ENCODE measurements at places on chromosomes 11 and 22.

GRCh38 chr11:97087419-97087818 is 697.6 kb downstream of the JRKL start:
- no peak for DNase-seq

- DNase-seq, result no peak
Measured at GRCh38 chr22:36366291-36366708, 21.5 kb downstream of the MYH9 start.

DNA sequence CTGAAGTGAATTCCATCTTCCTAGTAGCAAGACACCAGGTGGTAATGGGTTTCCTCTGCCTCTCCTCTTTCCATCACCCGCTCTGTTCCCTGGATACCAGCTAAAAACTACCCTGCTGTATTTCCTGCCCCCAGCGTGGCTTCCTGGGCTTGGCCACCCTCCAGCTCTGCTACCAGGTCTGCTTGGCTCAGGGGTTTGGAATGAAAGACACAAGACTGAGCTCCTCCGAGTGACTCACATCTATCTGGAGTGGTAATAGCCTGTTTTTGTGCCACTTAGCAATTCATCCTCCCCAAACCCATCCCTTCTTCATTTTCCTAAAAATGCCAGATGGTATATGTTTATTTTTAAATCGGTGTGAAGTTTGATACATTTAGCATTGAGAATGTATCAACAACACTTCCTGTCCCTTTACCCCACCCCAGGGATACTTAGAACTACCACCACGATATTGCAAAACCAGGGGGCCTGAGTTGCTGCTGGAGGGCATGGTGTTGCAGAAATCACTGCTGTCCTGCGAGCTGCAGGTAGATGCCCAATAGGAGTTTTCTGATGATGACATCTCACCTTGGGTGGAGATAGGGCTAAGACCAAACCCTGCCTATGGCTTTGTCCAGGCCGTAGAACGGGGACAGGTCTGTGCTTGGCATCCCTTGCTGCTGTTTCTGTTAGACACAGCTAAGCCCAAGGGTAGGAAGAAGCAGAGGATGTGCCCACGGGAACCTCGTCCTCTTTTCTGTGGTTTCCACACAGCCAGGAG is 7.5 kb upstream of the MICAL3 start:
- DNase-seq, result peak; percentile 62

DNA sequence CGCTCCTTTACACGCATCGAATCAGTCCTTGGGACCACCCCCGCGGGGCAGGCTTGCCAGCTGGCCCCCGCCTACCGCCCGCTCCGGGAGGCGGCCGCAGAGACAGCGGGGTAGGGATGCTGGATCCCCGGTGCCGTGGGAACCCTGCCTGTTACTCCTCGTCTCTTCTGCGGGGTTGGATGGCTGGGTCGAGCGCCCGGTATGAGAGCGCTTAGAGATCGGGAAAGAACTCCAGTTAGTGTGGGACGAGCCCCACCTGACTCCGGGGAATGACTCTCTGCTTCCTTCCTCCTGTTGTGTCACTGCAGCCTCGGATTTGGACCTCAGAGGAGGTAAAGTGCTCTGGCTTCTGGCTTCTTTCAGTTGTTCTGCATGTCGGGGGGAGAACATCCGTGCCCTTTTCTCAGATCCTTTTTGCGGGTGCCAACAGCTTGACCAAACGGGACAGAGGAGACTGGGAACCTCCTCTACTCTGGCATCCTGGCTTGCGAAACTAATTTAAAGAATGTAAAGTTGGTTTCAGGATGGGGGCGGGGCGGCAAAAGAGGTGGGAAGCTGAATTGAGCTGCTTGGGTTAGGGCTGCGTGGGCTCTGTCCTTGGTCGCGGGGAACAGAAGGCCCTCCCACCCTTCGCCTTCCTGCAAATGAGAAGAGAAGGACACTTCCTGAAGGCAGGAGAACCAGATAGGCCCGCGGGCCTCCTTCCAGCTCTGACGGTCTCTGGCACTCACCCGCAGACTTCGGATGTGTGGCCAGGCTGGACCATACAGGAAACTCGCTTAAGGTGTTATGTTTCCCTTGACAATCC is 938 bp downstream of the LAYN start:
- DNase-seq, result no peak

DNA sequence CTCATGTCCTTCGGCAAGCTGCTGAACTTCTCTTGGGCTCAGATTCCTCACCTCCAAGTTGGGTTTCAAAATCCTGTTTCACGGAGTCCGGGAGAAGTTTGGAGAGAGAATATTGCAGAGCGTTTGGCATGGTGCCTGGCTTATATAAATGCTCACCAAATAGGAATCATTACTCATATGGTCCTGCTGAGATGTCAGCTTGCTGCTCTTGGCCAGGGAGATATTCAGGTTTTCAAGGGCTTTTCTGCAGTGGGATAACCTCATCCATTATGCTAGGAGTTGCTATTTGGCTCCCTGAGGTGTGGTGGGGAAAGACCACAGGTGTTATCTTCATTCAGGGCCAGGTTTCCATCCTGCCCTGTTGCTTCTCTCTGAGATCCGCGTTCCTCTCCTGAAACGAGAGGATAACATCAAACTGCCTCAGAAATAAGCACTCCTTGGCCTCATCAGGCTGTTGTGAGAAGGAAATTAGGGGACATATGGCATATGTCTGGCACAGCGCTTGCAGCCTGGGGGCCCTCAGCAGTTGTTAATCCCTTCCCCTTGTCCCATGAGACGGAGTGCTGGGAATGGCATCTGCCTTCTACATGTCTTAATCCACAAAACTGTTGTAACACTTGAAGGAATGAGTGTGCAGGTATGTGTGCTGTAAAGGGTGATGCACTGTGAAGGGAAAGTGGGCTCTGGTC is 29.9 kb upstream of the ACER3 start:
- peak; percentile 73 for DNase-seq

DNA sequence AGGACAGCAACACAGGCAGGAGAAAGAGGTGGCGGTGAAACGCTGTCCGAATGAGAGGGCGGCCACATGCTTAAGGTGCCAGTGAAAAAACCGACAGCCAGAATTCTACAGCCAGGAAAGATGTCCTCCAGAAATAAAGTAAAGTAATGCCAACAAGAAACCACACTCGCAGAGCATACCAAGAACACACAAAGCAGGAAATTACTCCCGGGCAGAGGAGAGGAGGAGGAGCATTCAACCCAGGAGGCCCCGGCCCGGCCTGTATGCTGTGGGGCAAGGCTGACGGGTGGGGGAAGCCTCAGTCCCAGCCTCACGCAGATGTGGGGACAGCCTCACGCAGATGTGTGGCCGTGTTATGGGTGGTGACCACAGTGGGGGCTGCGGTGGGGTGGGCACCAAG is 28.0 kb downstream of the CHID1 start:
- DNase-seq, result no peak

DNA sequence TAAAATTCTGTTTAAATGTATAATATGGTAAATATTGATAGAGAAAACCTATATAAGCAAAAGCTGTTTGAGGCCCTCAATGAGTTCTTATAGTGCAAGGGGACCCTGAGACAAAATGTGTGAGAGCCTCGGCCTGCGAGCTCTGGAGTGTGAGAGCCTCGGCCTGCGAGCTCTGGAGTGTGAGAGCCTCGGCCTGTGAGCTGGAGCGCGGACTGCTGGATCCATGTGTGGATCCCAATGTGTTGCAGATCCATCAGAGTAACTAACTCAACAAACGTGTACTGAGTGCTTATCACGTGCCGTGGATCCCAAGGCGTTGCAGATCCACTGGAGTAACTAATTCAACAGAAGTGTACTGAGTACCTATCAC is 6.0 kb downstream of the RTL6 start:
- DNase-seq, result no peak

GRCh38 chr11:122812638-122813037 is 25.7 kb upstream of the CRTAM start:
- no peak for DNase-seq

GRCh38 chr22:29138556-29139305 is 65.9 kb downstream of the KREMEN1 start:
- DNase-seq, result no peak

DNA sequence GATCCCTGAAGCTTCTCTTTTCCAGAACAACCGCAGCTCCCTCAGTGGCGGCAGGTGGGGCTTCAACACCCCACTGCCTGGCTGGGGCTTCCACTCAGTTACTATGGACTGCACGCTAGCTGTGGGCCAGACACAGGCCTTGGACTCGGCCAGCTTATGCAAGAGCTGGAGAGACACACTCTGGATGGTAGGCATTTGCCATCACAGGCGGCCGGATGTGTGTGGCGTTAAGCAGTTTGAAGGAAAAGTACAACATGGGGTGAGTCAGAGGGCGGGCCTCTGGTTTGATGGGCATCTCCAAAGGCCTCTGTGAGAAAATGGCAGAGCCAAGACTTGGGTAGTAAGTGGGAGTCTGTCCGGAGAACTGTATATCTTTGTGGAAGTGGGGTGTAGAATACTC is 17.6 kb downstream of the KCNJ4 start:
- DNase-seq, result no peak

GRCh38 chr22:25672289-25673084 is 69.5 kb upstream of the MYO18B start:
- no peak for DNase-seq

- DNase-seq, result no peak
Measured at GRCh38 chr11:64876229-64876750, 2.1 kb downstream of the EHD1 start.

DNA sequence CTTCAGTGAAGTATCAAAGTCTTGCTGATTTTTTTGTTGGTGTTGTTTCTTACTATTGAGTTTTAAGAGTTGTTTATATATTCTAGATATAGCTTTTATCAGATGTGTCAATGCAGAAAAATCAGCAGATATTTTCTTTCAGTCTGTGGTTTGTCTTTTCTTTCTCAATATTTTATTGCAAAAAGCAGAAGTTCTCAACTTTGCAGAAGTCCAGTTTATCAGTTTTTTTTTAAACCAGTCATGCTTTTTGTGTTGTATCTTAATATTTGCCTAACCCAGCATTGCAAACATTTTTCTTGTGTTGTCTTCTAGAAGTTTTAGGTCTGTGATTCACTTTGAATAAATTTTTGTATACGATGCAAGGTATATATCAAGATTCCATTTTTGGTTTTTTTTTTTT is 7.0 kb downstream of the ASRGL1 start:
- DNase-seq, result no peak

DNA sequence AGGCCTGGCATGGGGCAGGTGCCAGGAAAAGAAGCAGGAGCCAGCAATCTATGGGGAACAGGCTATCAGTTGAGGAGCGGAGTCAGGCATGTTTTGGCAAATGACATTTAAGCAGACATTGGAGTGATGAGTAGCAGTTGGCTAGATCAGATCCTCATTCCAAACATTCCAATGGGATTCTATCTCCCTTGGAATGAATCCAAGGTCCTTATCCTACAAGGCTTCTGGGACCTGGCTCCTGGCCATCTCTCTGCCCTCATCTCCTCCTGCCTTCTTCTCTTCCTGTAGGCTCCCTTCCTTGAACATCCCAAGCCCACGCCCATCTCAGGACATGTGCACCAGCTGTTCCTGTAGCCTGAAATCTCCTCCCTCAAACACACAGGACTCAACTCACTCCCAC is 1074.5 kb downstream of the TBC1D22A start:
- no peak for DNase-seq

DNA sequence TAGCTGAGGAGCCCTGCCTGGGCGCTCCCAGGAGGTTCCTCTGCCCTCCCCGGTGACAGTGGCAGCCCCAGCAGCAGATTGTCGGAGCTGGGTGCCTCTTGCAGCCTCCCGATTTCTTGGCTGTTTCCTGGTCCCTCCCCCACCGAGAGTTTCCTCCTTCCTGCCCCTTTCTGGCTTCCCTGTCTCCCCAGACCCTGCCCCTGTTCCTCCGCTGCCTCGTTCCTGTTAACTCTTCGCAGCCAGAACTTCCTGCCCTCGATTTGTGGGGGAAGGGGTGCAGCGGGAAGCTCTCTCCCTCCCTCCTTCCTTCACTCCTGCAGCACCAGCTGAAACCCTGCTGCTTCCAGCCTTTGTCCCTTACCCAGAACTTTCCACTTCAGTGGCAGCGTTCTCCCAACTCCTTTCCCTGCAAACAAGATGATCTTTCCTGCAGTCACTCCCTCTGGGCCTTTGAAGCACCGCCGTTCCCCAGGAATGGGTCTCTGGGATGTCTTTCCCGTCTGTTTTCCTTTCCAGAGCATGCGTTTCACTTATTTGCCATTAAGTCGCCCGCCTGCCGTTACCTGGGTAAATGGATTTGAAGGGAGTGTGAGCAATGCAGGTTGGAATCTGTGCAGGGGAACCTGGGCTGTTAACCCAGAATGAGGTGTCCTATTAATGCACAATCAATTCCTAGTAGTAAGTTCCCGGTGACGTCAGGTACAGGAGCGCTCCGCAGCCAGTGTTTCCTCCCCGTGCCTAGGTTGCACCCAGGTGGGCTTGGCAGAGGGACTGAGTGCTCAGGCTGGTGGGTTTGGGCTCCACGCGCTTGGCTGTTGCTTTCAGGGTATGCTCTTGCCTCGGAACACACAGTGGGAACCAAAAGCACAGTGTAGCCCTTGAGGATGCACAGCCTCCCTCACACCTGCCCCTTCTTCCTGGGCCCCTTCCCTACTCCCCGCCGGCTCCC is 4.3 kb downstream of the GRK2 start:
- DNase-seq, result no peak

- no peak for DNase-seq
Measured at GRCh38 chr11:73536961-73537360, 61.0 kb downstream of the FAM168A start.

DNA sequence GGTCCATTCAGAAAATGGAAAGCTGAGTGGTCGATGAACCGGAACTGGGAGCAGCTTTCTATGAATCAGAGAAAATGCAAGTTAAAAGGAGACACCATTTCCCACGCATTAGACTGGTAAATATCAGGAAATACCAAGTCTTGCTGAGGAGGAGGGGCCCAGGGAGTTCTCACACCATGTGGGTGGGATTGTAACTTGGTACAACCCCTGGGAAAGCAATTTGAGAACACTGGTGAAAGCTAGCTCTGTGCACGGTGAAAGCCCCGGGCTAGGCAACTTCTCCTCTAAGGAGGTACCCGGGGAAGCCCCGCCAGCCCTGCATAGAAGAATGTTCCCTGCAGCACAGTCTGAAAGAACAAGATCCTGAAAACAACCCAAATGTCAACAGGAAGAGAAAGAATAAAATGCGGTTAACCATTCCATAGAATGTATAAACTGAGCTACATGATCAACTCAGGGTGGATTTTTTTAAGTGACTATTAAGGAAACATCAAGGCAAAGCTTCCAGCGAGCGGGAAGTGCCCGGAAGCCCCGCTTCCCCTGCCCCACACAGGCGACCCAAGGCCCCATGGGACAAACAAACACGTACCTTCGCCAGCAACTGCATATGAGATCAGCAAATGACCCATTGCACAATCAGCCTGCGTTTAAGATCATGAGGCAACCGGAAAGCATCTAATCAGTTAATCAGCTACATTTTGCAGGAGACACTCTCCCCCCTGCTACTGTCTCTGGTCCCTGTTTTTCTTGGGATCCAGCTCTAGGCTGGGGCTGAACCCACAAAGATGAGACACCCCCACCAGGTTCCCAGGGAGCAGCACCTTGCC is 11.3 kb downstream of the SHANK2 start:
- peak; percentile 64 for DNase-seq

- no peak for DNase-seq
Measured at GRCh38 chr22:17119481-17120202, 1.5 kb downstream of the TMEM121B start.

- no peak for DNase-seq
Measured at GRCh38 chr11:93155738-93156137, 42.1 kb downstream of the SLC36A4 start.

GRCh38 chr22:30828187-30829155 is 133.8 kb downstream of the OSBP2 start:
- no peak for DNase-seq

Data from stromal cell of bone marrow (primary cell).